SK-MEL-5 (cell line): ENCODE measurements at places on chromosomes 16 and 17. TPM values are rescaled to one million over a fixed set of nuclear protein-coding genes. Genes with fewer than 3 reads are reported as not detected.

The TP53I13 gene
- total RNA-seq: 54.9 and 71.5 TPM in 2 replicates

The TNK1 gene
- 0.24 TPM in 1 of 2 replicates, not detected in the other for total RNA-seq

The HIGD1B gene
- total RNA-seq: not detected in 2 replicates

The CCL22 gene
- total RNA-seq: not detected in 2 replicates

The BRIP1 gene
- total RNA-seq: 13.7 and 14.6 TPM in 2 replicates

The SPAG5 gene
- total RNA-seq: 33.5 and 44.0 TPM in 2 replicates

The TEFM gene
- total RNA-seq: 18.6 and 22.0 TPM in 2 replicates

The CCL14 gene
- total RNA-seq: not detected in 2 replicates

The CDYL2 gene
- 0.19 and 0.74 TPM in 2 replicates for total RNA-seq

The CCDC43 gene
- 71.5 and 73.8 TPM in 2 replicates for total RNA-seq

The SULT1A3 gene
- 1.4 and 3.6 TPM in 2 replicates for total RNA-seq

The TMEM132E gene
- not detected in 2 replicates for total RNA-seq

DNA sequence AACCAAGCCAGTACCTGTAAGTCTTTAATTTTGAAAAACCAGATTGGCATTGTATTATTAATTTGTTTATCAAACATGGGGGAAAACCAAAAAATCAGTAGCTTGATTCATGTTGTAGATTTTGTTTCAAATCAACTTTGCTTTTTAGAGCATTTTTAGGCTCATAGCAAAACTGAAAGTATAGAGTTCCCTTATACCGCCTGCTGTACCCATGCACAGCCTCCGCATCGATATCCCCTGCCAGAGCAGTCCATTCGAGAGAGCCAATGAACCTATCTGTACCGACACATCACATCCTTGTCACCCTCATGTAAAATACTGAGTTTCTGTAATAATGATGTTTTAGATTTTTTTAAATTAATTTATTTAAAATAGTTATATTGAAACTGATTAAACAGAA is 16.2 kb upstream of the MRC2 start:
- DNase-seq: no peak

- peak; percentile 45 for DNase-seq
Measured at GRCh38 chr17:58531661-58532554, 17.5 kb upstream of the MTMR4 start.

DNA sequence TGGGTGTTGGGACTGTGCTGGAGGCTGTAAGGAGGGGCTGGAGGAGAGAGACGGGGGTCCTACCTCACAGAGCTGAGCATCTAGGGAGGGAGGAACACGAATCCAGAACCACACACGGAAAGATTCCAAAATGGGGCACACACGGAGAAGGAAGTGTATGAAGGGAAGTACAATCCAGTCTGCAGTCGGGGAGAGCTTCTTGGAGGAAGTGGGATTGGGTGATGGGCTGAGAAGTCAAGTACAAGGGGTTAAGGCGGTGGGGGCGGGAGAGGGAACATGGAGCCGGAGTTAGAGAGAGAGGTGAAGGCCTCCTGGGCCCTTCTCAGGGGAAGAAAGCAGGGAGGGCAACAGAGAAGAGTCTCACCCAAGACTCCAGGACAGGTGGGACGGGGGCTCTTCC is 107.5 kb upstream of the CREBBP start:
- DNase-seq: no peak

DNA sequence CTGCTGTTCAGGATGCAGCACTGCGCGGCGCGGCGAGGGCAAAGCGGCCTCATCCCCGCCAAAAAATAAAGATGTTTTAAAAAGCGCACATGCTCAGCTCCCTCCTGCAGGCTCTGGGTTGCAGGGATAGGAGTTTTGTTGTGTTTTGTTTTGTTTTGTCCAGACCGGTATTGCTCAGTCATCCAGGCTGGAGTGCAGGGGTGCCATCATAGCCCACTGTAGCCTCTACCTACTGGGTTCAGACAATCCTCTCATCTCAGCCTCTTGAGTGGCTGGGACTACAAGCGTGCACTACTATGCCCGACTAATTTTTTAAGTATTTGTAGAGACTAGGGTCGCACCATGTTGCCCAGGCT is 636 bp downstream of the WWOX start:
- no peak for DNase-seq

- no peak for DNase-seq
Measured at GRCh38 chr17:73731733-73732132, 87.5 kb upstream of the SDK2 start.

GRCh38 chr16:21235199-21235585 is 1.7 kb downstream of the ANKS4B start:
- no peak for DNase-seq

DNA sequence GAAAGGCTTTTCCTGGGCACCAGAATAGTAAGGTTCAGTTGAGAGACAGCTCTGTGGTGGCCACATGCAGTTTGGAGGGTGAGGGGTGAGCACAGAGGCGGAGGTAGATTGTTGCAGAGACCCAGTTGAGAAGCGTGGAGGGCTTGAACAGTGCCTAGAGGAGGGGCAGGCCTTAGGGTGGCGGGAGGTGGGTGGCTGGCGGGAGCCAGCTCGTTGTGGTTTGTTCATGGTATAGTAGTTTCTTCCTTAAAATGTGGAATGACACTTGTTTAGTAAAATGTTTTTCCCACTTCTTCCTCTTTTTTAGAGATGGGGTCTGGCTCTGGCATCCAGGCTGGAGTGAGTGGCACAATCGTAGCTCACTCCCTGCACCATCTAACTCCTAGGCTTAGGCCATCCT is 14.2 kb downstream of the USP10 start:
- DNase-seq: no peak

DNA sequence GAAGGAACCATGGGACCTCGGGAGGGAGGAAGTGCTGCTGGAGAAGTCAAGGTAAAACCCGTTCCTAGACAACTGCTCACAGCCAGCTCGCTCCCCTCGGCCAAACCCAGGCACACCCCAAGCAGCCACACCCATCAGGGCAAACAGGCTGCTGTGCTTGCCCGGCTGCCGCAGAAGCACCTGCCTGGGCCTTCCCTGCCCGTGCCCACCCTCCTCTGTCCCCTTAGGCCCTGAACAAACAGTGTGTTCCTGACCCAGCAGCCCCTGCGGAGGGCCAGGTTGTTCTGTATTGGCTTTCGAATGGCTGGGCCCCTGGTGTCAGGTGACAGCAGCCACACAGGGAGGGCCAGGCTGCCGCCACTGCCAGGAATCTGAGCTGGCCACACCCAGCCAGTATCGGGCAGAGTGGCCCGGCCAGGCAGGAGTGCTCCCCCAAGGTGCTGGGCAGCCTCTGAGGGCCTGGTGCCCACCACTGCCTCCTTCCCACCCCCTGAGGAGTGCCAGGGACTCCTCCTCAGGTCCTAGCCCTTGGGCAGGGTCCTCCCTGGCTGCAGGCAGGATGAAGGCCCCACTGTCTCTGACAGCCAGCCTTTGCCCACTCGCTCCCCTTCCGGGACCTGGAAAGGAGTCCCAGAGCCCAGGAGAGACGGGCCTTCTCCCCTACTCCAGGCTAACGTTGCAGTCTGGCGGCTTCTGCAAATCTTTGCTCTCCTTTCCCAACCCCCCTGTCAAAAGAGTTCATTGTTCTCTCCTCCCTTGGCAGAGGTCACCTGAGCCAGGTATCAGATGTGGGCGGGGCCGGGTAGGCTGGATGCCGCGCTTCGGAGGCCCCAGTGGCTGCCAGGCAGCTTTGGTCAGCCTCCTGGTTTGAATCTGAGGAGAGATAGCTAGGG is 24.0 kb downstream of the LLGL2 start:
- DNase-seq: no peak

DNA sequence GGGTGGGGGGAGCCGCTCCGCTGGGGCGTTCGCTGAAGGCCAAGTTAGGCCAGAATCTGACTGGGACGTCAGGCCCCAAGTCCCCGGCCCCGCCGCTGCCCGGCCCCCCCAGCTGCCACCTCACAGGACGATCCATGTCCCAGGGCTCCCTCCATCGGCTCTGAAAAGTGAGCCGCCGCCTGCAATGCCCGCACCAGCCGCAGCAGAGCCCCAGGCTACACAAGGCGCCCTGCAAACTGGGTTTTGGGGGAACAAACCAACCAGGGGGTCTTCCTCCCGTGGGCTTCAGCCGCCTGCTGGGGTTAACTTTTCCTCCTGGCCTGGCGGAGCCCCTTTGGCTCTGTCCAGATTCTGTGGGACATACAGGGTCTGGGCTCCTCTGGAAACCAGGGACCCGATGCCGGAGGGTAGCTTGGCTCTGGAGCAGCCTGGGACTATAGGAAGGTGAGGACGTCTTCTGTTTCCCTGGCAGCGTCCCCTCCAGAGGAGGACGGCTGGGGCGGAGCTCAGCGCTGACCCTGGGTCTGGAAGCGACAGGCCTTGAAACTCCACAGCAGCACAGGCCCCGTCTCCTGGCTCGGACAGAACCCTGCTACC is 835 bp downstream of the NME4 start:
- DNase-seq: peak; percentile 66

- DNase-seq: no peak
Measured at GRCh38 chr17:36791150-36791941, 145.9 kb upstream of the LHX1 start.

DNA sequence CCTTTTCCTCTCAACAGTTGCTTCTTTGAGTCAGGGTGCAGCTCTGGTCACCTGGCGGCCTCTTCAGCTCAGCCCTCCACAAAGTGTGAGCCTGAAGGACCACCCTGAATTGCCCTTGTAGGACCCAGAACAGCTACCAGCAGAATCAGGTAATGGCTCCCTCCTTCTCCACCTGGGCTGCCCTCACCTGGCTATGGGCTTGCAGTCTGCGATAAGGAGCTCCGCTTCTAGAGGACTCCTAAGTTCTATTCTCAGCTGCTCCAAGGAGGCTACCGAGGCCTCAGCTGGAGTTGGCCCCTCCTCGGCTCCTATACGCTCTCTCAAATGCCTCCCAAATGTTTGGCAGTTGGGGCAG is 13.4 kb downstream of the SMIM5 start:
- DNase-seq: no peak

- no peak for DNase-seq
Measured at GRCh38 chr16:24051125-24051524, 205.0 kb upstream of the CACNG3 start.

- DNase-seq: no peak
Measured at GRCh38 chr17:17343160-17343735, 40.1 kb downstream of the NT5M start.

DNA sequence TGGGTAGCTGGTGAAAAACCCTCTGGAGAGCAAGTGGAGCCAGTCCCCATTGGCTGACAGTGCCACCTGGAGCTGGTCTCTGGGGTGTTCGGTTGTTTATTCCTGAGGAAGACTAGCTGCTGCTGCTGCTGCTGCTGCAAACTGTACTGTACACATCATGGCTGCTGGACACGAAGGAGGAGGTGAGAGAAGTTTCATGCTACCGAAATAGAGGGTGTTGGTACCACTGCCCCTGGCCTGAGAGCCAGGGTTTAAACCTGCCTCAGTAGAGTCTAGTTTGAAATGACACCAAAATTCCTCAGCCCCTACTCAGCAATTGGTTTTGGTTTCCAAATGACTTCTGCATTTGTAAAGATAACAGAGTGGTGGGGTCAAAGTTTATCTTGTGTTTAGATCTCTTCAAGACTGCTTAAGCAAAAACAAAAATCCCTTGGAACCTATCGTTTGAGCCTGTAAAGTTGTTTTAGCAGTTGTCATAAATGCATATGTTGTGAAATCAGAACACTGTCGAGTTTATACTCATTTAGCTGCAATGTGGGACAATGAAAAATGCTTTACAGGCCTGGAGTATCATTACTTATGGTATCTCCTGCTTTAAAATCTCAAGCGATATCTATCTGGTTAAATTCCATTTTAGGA is 40.8 kb downstream of the CYB5B start:
- no peak for DNase-seq

GRCh38 chr17:40485851-40486521 is 15.4 kb downstream of the TNS4 start:
- DNase-seq: peak; percentile 64

DNA sequence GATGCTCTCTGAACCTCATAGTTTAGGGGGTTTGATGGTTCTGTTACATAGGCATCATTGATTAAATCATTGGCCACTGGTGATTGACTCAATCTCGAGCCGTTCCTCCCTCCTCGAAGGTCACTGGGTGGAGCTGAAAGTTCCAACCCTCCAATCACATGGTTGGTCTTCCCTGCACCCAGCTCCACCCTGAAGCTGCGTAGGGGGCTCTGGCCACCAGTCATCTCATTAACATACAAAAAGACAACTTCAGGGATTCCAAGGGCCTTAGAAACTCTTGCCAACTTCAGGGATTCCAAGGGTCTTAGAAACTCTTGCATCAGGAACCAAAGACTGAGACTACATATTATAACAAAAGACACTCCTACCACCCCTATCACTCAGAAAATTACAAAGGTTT is 306.5 kb upstream of the TNRC6C start:
- DNase-seq: no peak

DNA sequence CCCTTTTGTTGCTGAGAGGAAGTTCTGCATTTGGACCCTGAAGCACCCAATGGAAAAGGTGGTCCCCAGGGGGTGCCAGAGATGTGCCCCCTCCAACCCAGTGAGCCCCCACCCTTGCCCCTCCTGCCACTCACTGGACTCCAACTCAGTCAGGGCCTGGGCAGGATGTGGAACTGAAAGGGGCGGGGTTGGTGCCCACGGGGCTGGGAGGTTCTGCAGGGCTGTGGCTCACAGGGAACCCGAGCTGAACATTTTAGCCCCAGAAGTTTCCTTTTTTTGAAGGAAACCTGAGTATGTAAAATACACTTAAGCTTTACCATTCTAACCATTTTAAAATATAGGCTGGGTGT is 15.8 kb upstream of the OGFOD3 start:
- no peak for DNase-seq

DNA sequence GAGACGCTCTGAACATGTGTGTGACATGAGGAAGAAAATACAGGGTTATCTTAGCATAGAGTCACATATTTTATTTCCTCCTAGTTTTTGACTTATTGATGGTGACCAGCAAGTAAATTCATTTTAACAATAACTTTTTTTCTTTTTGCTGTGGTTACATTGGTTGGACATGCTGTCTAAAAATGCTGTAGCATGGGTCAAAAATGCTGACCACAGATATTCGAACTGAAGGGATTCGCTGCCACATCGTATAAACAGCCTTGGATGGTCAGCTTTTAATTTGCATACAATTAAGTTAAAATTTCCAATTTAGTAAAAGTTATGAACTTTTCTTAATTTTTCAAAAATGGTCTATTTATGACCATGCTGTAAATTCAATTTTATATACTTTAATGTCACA is 30.5 kb downstream of the RPGRIP1L start:
- no peak for DNase-seq
